ENCODE measurements at places on chromosomes 11 and 22.
A peak's percentile ranks its signal among the peaks of the same experiment; 100 is the strongest.

- DNase-seq, result no peak
Observed at GRCh38 chr11:74838188-74838587, 89.5 kb downstream of the RNF169 start.

DNA sequence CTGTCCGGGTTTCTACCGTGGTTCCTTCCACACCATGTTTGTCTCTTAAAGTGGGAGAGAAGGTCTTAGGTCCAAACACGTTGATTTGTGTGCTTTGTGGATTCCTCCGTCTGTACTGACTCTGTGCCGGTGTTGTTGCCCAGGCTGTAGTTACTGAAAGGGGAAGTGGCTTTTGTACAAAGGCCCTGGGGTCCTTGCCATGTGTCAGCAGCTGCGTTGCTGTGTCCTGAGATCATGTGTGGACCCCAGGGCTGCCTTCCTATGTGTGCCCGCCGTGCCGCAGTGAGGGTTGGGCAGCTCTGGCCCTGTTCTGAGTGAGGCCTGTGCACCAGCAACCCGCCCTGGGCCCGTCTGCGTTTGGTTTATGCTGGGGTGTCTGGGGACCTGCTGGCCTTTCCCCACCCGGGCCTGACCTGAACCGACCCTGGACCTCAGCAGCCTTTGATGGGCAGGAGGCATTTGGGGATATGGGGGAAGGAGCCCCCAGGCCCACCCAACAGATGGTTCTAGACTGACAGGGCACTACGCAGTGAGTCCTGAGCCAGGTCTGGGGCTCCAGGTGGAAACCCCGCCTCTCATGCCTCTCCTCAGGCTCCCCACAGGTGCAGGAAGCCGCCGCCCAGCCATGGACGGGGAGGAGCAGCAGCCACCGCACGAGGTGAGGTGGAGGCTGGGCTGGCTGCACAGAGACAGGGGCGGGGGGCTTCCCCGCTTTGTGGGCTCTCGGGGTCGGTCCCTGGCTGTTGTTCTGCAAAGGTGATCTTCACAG is 6.9 kb downstream of the TRABD start:
- DNase-seq, result no peak

- DNase-seq, result peak; percentile 35
Observed at GRCh38 chr11:66607126-66607834, 9.2 kb upstream of the RBM14 start.

DNA sequence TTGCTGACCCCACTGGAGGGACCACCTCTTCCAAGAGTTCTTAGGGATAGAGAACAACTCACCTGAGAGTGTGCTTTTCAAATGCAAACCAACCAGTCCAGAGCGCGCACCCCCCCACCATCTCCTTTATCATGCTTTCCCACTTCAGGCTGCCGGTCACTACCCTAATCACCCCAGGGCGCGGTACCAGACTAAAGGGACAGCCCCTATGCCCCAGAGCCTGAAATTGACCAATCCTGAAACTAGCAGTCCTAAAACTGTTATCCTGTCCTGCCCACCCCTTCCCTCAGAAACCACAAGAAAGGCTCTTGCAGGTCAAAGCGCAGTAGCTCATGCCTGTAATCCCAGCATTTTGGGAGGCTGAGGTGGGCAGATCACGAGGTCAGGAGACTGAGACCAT is 37.0 kb downstream of the NEAT1 start:
- no peak for DNase-seq

- peak; percentile 57 for DNase-seq
Observed at GRCh38 chr22:37088108-37088605, 21.4 kb downstream of the TMPRSS6 start.

GRCh38 chr11:86629045-86629706 is 43.2 kb downstream of the ME3 start:
- DNase-seq, result no peak

DNA sequence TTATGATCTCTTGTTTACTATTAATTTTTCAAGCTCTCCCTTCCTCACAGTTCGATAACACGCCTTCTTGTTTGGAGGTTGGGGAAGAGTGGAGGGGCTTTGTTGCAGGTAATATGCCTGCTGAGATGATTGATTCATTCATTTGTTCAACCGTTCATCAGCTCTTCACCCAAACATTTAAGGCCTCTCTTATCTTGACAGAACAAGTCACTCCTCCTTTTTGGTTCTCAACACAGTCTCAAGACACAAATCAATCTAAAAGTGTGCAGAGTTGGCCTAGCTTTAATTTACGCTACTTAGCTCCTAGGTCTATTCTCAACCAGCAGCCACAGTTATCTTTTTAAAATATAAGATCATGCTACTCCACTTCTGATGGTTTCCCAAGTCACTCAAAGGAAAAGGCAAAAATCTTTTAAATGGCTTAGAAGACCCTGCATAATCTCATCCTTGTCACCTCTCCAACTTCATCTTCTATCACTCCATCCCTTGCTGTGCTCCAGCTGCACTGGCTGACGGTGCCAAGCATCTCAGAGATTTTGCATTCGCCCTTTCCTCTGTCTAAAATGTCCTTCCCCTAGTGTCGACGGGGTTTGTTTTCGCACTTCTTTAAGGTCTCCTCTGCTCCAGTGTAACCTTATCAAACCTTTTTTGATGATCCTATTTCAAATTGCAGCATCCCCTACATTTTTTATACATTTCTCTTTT is 60.3 kb downstream of the AMBRA1 start:
- no peak for DNase-seq

- DNase-seq, result peak; percentile 83
Observed at GRCh38 chr11:59668188-59668949, 468 bp downstream of the PATL1 start.

- DNase-seq, result no peak
Observed at GRCh38 chr11:24748261-24748660, 251.4 kb downstream of the LUZP2 start.

DNA sequence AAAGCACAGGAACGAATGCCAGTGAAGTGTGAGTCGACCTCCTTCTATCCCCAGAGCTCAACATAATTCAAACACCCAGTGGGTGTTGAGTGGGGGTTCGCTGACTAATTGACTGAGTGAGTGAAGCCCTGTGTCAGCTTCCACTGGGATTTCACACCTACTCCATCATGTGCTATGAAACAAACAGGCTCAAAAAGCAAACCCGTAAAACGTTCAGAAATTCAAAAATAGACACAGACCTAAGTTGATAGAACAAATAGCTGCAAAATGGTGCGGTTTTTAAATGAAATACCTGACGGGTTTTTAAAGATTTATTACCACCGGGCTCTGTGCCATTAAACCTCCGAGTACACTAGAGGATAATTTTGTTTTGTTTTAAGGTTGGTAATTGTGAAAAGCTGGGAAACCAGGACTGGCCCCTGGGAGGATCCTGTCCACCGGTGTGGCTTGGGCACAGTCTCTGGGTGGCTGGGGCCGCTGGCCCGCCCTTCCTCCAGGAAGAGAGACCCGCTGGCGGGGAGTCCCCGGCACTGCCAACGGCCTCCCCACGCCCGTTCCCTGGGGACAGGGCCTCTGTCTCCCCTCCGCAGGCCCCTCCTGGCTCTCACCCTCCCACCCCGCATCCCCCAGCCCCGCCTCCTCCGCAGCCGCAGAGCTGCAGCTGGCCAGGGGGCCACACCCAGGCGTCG is 13.6 kb downstream of the KCNJ5 start:
- DNase-seq, result peak; percentile 19

DNA sequence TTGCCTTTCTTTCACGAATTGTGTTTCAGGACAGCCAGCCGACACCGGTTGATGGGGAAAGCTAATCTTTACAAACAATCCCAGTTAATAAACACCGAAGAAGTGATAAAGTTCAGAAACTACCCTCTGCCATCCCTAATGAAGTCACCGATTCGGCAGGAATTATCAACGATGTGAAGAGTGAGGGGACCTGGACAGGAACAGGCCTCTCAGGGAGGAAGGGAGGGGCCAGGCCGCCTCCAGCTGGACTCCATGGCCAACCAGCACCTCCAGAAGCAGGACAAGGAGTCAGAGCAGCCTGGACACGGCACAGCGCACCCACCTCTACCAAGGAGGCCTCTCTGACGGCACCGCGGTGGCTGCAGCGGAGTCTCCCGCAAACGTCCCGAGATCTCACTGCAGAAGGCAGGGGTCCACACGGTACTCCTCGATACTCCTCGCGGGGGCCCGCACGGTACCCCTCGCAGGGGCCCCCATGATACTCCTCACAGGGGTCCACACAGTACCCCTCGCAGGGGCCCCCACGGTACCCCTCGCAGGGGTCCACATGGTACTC is 3.9 kb downstream of the TOLLIP start:
- no peak for DNase-seq

DNA sequence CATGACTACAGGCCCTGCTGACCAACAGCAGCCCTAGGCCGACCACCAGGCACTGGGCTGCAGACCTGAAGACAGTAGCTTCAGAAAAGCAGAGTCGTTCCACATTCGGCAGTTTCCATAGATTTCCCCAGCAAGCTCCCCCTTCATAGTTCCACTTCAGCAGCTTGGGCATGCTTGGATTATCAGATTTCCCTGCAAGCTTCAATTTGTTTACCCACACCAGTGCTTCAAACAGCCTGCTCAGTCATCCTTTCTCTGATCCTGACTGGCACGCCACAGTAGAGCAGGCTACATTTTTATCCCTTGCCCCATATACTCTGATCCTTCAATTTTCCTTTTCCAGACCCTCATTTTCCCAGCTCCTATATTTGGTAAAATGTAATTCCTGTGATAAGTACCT is 51.1 kb upstream of the CFAP300 start:
- no peak for DNase-seq

- no peak for DNase-seq
Observed at GRCh38 chr11:1779806-1780699, 16.3 kb upstream of the CTSD start.

GRCh38 chr22:36368359-36368983 is 19.3 kb downstream of the MYH9 start:
- peak; percentile 97 for DNase-seq

DNA sequence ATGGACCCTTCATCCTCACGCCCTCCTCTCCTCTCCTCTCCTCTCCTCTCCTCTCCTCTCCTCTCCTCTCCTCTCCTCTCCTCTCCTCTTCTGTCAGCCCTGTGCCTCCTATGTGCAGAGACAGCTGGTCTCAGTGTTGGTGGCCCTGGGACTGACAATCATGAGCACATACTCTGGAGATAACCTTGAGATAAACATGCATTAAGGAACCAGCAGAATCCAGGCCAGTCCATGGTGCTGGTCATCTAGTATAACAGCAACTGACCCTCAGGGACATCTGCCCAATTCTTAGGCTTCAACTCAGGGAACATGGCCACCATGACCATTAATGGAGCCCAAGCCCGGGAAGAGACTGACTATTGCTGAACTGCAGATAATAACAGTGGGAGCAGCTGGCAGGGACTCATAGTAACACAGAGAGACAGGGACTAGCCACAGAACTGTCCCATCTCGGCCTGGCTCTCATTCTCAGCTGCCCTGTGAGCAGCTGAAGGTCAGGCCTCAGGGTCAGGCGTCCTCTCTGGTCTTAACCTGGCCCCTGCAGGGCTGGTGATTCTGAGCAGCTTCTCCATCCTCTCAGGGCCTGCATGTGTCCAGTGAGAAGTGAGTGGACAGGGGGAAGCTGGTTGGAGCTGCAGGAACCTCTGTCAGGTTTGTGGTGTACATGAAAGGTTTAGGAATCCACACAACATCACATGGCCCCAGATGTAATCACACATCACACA is 45.4 kb downstream of the GGTLC2 start:
- no peak for DNase-seq

GRCh38 chr11:126194121-126194543 is 17.3 kb downstream of the RPUSD4 start:
- DNase-seq, result peak; percentile 45

GRCh38 chr22:31173386-31174145 is 13.6 kb downstream of the RNF185 start:
- peak; percentile 89 for DNase-seq

GRCh38 chr11:133937015-133937414 is 19.8 kb downstream of the IGSF9B start:
- no peak for DNase-seq

DNA sequence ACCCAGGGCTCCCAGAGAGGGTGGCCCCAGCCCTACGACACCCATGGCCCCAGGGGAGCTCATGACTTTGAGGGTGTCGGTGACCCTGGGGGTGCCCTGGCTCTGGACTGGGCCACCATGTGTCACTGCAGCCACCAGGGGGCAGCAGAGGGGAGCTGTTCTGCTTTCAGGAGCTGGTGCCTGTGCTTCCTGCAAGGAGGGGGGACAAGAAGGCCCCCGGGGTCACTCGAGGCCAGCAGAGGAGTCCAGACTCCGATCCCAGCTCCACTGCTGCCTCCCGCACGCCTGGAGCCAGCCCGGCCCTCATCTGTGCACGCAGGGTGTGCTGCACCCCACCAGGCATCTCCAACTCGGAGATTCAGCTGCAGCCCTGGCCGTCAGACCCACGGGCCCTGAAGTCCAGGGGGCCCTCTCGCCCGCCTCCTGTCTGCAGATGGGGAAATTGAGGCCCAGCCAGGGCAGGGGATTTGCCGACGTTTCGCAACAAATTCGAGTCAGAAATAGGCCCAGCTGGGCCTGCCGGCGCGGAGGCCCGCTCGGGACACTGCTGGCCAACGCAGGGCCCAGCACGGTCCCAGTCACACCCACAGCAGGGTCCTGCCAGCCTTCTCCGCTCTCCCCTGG is 29.5 kb upstream of the WNT7B start:
- peak; percentile 92 for DNase-seq

GRCh38 chr22:27911330-27911729 is 7.7 kb downstream of the PITPNB start:
- no peak for DNase-seq

GRCh38 chr11:60984149-60984548 is 12.7 kb downstream of the CD6 start:
- no peak for DNase-seq

DNA sequence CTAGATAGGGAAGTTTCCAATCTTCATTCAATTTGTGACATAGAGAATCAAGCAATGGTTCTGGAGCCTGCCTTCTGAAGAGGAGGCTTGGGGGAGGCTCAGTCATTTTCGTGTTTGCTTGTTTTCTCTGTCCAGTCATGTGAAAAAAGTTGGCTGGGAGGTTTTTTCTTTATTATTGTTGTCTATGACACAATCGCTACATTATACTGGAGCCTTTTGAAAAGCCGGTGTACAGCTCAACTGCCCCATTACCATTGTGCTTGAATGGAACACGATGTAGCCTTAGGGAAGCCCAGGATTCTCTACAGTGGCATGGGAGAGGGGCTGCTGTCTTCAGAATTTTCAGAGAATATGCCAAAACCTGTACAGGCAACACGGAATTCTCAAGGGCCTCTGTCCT is 57.9 kb upstream of the NCAM1 start:
- DNase-seq, result no peak

- no peak for DNase-seq
Observed at GRCh38 chr11:102155676-102156075, 45.4 kb downstream of the YAP1 start.

- peak; percentile 24 for DNase-seq
Observed at GRCh38 chr11:92978271-92979111, 9.0 kb downstream of the MTNR1B start.

GRCh38 chr11:126476266-126476924 is 120.9 kb downstream of the ST3GAL4 start:
- DNase-seq, result no peak

- peak; percentile 62 for DNase-seq
Observed at GRCh38 chr22:39520226-39521105, at the start of gene ATF4. Gene ATF4, plus strand, starts transcription at chr22:39520562. Its CDS starts 884 bp downstream, at chr22:39521446.

- DNase-seq, result peak; percentile 42
Observed at GRCh38 chr11:79708319-79708932, 267.6 kb upstream of the TENM4 start.
